CD8-positive, alpha-beta T cell (primary cell): ENCODE measurements at places on chromosomes 13 and 19.

- no peak for DNase-seq
Measured at GRCh38 chr19:47411101-47411500, 8.2 kb downstream of the MEIS3 start.

DNA sequence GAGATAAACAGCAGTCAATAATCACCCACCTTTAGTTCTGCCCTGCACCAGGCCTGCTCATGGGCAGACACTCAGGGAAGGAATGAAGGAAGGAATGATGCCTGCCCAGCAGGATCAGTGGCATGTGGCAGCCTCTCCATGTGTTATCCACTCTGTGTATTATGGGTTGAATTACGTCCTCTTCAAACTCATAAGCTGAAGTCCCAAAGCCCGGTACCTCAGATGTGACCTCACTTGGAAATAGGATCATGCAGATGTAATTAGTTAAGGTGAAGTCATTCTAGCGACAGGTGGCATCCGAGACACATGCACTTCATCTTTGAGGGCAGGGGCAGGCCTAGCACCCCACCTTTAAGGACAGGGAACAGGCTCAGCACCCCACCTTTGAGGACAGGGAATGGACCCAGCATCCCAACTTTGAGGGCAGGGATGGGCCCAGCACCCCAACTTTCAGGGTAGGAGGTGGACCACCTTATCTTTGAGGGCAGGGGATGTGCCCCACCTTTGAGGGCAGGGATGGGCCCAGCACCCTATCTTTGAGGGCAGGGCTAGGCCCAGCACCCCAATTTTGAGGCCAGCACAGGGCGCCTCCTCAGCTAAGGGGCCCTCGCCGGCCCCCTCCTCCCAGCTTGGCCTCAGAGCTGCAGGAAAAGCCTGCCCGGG is 127.6 kb downstream of the URI1 start:
- no peak for DNase-seq

GRCh38 chr19:58385891-58386575 is 1.0 kb upstream of the RPS5 start:
- no peak for DNase-seq

GRCh38 chr13:51626749-51627148 is 42.5 kb downstream of the WDFY2 start:
- no peak for DNase-seq

GRCh38 chr13:30762643-30763042 is 27.3 kb downstream of the ALOX5AP start:
- no peak for DNase-seq
